COLO829 (cell line): ENCODE measurements at places on chromosomes 2 and 18.

DNA sequence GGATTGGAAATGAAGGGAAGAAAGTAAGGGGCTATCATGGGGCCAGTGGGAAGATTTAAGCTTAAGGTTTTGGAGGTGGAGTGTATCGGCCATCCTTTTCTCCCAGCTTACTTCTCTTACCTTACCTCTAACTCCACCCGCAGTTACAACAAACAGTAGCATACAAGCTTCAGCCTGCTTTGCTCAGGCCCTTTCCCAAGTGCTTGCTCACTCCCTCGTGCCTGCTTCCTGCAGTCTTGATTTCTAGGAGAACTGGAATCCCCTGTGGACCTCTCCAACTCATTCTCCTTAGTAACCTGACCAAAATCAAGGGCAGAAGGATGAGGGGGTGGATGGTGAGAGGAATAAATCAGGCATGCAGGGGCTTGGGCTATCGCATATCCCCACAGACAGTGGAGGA lies 5.8 kb upstream of the LYG2 start:
- DNase-seq = no peak

DNA sequence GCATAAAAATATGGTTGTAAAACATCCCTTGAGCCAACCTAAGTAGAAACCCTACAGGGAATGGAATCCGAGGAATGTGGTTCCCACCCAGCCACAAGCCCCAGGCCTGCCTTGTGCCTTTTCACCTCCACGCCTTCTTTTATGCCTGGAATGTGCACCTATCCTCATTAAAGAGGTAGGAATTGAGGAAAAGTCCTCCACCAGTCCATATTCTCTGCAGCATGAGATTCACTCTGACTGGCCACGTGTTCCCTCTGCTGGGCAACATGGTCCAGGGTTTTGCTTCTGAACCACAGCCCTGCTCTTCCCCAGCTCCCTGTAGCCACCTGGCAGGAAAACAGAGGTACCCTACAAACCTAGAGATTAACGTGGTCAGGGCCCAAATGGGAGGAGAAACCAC lies 787.9 kb upstream of the RAB6C start:
- DNase-seq = no peak

GRCh38 chr2:67423489-67423888 lies 26.4 kb downstream of the ETAA1 start:
- no peak for DNase-seq

GRCh38 chr18:3494569-3494968 lies 44.6 kb downstream of the TGIF1 start:
- DNase-seq = no peak

- DNase-seq = no peak
These were observed 68.2 kb downstream of the FSIP2 start for GRCh38 chr2:185806783-185807182.

- DNase-seq = no peak
These were observed 83.3 kb upstream of the ID2 start for GRCh38 chr2:8598295-8599165.

DNA sequence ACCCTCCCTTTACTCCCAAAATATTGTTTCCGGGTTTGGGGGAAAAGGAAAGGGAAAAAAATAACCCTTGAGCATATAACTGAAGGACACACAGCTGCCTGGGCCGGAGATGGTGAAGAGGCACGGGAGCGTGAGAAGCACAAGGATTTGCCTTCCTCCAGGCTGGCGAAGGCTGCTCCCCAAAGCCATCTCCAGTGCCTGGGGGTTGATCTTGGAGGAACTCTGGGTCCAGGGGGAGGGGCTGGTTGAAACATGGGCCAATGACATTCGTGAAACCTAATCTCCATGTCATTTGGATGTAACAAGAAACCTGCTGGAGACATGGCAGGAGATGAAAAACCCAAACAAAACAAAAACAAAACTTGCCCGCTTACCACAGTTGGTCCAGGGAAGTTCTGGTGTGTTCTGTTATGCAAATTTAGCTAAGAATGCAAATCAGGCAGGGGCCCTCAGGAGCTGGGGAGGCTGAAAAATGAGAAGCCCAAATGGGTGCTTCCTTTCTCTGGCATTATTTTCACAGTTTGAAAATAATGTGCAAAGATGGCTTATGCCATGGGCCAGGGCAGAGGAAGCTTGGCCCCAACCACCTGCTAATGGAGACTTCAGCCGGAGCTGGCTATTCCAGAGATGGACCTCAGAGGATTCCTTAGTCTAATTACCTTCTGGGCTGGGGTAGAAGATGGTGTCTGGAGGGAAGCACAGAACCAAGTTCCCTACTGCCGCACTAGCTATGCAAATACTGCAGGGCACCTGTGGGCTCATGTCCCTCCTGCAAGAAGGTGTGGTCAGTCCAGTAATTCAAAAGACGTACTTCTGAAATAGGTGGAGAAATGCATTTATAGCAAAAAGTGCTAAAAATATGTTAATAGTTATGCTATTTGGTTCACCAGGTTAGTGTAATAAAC lies 180.9 kb downstream of the BCL2 start:
- no peak for DNase-seq

GRCh38 chr18:3061581-3062312 lies 48.8 kb upstream of the LPIN2 start:
- no peak for DNase-seq

DNA sequence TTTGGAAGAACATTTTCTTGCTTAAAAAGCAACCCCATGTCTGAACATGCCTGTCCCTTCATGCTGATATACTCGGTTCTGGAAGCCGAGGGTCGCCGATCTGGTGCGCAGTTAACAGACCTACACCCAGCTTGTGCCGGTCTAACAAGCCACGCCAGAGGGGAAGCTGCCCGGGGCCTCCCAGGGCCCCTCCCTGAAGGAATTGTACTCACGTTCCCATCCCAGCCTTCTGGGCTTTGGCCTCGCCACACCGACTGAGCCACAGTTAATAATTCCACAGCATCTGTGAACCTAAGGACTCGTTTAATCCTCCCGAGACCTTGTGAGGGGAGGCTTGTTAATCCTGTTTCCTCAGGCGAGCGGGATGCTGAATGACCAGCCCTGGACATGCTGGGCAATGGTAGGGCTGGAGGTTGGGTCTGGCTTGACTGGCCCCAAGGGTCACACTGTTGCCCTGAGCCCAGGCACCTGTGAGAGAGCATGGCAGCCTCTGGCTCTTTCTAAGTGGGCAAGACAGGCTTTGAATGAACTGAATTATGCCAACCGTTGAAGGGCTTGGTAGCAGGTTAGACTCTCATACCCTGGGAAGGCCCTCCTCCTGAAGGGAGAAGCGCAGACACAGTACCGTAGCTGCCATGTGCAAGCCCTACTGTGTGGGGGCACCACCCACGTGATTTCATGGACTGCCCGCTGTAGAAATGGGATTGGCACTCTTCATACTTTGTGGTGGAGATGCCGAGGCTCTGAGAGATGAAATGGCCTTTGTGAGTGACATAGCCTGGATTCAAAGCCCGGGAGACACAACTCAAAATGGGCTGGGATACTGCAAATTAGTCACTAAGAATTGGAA lies 27.9 kb upstream of the ODC1 start:
- no peak for DNase-seq

- no peak for DNase-seq
These were observed 1.3 kb downstream of the RAB31 start for GRCh38 chr18:9709304-9709877.

- DNase-seq = no peak
These were observed 34.5 kb downstream of the HS1BP3 start for GRCh38 chr2:20616341-20616871.

DNA sequence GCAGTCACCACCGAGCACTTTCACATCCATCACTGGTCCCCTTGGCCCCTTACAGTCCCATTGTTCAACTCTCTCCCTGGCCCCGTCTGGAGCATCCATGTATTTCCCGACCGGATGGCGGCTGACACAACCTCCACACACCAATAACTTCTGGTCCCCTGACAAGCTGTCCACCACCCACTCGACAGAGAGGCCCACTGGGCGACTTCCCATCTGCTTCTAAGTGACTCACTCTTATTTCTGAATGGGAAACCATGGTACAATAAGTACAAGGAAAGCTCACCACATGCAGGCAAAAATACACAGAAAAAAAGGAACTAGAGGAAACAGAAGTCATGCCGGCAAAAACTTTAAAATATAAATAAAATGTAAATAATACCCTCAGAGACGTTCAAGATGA lies 82.9 kb upstream of the RAB12 start:
- no peak for DNase-seq

GRCh38 chr18:10736984-10737383 lies 211.2 kb downstream of the NAPG start:
- DNase-seq = no peak

DNA sequence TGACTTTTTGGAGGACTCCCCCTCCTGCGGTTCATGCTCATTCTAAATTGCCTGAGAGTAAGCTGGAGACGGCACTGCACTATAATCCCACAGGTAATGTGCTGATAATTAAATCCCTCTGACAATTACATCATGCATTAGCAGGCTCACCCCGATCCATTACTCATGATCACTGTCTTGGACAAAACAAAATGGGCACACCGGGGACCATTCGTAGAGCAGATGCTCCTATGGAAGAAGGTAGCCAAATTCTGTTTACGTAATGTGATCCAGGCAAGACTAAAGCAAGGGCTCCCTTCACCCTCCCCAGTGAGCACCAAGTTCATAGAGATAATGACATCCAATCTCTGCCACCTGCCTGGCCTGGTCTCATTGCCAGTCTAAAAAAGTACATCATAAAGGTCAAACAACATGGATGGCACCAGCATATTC lies 657.1 kb upstream of the SOX11 start:
- no peak for DNase-seq

DNA sequence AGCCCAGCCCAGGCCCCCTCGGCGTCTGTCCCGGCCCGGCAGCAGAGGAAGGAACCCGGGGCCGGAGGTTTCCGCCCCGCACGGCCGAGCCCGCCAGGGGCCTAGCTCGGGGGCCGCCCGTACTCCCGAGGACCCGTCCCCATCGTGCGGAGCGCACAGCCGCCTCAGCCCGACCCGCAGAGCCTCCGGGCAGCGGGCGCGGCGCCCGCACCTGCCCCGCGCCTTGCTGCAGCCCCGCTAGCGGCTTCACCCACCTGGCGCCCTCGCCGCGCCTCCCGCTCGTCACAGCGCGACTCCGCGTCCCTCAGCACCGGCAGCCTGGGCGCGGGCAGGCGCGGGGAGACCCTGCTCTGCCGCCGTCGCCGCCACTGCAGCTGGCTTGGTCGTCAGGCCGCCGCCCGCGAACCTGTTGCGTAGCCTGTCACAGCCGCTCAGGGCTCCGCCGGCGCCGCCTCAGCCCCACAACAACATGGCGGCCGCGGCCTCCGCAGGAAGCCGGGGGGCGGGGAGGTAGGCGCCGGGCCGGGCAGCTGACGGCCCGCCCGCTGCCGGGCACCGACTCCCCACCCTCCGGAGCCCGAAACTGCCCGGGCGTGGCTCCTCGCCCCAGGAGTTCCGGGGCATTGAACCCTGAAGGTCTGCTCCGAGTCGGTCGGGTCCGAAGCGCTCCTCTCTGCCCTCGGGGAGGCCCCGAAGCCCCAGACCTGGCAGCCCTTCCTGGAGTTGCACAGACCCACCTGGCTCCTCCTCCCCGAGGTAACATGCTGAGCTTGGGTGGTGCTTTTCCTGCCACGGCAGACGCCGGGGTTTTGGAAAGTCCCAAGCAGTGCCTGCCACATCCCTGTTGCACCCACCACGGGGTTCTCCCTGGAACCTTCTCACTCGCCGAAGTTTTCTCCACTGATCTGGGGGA lies at the start of gene ITSN2:
TSS of gene ITSN2 (minus strand) at position 487 of the 913 bp plus-strand sequence. CDS start 32,454 bp downstream, outside the sequence.
- DNase-seq = peak; percentile 35

DNA sequence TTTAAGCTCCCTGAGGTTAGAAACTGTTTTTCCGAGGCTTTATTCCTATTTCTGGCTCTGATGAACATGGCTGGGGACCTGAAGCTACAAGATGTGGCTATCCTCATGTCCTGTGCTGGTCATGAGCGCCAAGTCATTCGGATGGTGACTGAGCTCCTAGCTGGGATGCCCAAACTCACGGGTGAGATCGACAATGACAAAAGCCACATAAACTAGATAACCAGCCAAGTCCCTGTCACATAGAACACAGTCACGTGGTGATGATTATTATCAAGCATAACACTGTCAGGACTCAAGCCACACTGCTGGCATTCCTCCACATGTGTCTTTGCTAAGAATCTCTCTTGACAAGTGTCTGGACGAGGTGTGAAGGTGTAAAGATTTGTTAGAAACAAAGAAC lies 274.9 kb downstream of the CLIP4 start:
- no peak for DNase-seq

DNA sequence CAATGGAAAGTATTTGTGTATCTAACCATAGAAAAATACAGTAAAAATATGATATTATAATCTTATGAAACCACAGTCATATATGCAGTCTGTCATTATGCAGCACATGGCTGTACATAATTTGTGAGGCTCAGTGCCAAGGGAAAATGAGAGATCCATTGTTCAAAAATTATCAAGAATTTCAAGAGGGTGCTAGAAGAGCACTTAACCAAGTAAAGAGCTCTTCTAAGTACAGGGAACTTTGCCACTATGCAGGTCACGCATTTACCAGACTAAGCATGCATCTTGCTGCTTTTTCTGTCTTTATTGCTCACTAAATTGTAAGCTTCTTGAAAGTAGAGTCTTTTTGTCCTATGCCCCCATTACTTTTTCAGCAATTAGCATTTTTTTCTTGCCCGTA lies 438.0 kb downstream of the LRP1B start:
- no peak for DNase-seq

DNA sequence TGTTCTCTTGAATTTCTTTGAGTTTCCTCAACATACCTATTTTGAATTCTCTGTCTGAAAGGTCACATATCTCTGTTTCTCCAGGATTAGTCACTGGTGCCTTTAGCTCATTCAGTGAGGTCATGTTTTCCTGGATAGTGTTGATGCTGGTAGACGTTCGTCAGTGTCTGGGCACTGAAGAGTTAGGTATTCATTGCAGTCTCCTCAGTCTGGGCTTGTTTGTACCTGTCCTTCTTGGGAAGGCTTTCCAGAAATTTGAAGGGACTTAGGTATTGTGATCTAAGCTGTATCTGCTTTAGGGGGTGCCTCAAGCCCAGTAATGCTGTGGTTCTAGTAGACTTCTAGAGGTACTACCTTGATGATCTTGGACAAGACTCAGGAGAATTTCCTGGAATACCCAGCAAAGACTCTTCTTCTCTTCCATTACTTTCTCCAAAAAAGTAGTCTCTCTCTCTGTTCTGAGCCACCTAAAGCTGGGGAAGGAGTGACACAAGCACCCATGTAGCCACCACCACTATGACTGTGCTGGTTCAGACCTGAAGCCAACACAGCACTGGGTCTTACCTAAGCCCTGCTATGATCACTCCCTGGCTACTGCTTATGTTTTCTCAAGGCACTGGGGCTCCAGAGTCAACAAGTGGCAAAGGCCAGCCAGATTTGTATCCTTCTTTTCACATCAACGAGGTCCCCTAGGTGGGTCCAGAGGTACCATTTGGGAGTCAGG lies 852.0 kb downstream of the BCL11A start:
- no peak for DNase-seq

DNA sequence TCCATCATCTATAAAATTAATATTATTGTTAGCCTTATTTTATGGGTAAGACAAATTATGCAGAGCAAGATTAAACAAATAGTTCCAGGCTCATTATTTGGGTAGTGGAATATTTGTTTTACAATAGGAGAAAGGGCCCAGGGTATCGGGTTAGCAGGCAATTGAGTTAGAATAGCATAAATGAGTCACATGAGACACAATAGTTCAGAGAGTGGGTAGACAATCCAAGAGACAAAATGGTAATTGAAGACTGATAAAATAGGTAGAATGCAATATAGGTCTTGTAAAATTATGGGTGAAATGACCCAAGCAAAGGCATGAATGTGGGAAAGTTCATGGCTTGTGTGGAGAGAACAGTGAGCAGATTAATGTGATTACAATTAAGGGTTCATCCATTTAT lies 790.9 kb upstream of the GCFC2 start:
- no peak for DNase-seq

GRCh38 chr2:65587779-65588178 lies 155.4 kb upstream of the SPRED2 start:
- no peak for DNase-seq

GRCh38 chr2:64838817-64839216 lies 150.4 kb upstream of the SLC1A4 start:
- DNase-seq = peak; percentile 72
